ENCODE measurements at places on chromosomes 4 and X.

DNA sequence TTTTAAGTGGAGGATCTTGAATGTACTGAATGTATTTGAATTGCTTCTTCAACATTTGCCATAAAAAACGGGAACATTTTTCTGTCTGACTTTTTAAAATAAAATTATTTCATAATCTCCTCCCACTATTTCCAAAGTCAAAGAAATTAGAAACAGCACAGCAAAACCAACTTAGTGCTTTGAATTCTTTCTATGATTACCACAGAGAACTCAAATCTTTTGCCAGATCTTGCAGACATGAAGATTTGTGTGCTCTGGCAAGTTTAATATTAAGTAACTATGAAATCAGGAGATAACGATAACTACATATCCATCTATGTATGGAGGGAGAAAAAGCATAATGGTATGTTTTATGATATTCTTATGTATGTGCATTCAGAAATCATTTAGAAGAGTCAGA is 982.2 kb downstream of the PCDH7 start:
- DNase-seq: no peak

GRCh38 chr4:31968842-31969241 is 1248.7 kb downstream of the PCDH7 start:
- DNase-seq: no peak

GRCh38 chrX:69142788-69143469 is 22.3 kb downstream of the PJA1 start:
- no peak for DNase-seq

DNA sequence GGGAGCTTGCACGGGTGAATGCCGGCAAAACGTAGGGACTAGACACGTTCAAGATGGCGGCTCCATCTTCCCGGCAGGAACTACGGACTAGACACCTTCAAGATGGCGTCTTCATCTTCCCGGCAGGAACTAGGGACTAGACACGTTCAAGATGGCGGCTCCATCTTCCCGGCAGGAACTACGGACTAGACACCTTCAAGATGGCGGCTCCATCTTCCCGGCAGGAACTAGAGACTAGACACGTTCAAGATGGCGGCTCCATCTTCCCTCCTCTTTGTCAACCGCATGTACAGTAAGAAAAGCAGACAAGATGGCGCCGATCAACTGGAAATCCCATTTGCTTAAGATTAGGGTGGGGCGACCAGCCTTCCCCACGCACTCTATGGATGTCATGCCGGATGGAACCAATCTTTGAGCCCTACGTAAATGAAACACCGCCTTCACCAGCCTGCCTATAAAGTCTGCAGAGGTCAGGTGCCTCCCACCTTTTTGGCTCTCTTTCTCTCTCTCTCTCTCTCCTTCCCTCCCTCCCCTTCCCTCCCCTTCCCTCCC is 222.4 kb downstream of the CRLF2 start:
- peak; percentile 83 for DNase-seq

DNA sequence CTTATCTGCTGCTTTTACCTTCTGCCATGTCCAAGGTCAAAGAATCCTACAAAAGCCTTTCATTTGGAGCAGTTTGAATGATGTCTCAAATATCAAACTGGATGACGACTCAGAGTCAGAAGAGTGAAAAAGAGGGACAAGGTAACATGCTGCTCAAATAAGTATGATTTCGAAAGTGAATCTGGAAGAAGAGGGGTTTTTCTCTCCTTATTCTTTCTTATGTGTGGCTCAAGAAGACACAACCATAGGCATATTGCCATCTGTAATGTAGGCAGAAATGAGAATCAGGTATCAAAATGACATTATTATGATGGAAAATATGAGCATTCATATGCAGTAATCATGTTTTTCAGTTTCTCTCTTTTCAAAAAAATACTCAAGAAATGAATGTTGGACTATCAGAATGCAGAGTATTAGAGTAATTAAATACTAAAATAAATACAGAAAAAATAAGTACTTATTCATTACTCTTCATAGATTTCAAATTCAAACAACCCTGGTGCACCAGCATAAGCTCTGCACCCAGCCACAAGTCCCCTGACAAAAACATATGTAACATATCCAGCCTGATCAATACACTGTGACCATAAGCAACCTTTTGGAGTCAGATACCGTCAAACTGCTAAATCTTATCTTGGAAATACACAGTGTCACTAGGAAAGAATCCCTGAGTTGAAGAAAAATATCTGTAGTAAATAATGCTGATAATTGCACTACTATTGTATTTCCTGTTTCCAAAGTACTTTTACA is 468.6 kb downstream of the INPP4B start:
- no peak for DNase-seq

DNA sequence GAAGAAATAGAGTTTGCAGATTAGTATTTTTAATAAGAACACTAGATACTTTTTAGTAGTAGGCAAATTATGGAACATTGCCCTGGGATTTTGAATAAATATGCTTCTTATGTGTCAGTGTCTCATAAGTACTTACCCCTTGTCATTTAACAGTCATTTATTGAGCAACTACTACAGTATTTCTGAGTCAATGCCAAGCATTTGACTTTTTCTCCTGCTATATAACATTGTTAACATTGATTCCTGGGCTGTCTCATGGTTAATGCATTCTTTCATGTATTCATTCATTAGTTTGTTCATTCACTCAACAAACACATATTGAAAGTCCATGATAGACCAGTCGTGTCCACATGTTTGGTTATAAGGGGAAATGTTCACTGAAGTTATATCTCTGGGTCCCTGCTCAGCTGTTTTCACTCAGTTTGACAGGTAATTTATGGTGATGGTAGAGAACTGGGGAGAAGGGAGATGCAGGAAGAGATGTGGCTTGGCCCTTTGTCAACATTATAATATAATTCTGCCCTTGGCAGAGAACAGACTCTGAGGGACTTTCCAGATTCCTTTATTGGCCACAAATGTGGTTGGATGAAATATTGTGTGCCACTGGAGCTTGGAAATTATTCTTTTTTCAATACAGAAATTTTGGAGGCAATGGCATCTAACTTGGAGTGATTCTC is 49.8 kb downstream of the OSTC start:
- DNase-seq: no peak

DNA sequence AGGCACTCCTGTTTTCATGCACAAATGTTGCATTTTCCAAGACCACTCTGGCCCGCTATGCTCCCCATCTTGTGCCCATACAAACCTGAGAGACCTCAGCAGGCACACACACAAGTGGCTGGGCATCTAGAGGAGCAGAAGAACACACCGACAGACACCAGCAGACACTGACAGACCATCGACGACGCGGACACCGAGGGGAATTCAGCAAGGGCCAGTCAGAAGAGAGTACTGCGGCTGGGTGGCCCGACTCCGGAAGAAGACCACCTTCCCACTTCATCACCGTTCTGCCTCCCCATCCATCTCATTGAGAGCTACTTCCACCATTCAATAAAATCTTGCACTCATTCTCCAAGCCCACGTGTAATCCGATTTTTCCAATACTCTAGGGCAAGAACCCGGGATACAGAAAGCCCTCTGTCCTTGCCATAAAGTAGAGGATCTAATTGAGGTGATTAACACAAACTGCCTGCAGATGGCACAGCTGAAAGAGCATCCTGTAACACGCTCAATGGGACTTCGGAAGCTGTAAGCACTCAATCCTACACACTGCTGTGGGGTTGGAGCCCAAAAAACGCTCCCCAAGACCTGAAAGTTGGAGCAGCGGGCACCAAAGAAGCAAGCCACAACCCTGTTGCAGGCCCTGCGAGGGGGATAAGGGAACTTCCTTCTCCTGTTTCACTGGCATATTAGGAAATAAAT is 780.9 kb downstream of the ARAP2 start:
- no peak for DNase-seq

- no peak for DNase-seq
These were observed 191.2 kb downstream of the CFAP299 start for GRCh38 chr4:80526697-80527096.

DNA sequence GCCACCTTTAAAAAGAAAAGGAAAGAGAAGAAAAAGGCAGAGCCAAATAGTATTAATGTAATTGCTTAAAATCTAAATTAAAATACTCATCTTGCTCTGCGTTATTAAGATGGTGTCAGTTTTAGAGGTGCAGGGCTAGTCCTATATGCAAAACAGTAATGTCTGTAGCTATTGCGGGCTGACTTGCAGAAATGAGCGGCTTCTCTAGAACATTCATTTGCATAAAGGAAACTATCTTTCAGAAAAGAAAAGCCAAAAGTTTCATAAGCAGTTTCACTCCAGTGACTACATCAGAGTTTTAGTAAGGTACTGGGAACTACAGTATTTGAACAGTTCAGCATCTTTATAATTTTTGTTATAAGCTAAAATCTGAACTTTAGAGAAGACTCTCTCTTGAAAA is 6.0 kb downstream of the SMAD1 start:
- no peak for DNase-seq
